ENCODE measurements at places on chromosomes 12 and 14.

DNA sequence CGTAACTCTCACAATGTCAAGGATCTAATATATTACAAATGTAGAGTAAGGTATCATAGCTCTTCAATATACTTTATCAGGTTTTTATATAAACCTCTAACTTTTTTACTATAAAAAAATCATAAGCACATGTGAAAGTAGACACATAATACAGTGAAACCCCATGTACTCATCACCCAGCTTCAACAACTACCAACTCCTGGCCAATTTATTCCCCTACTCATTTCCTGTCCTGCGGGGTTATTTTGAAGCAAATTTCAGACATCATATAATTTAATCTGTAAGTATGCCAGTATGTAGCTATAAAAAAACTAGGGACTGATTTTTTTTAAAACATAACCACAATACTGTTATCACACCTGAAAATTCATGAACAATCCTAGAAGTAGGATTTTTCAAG is 47.7 kb downstream of the NOPCHAP1 start:
- DNase-seq, result no peak

DNA sequence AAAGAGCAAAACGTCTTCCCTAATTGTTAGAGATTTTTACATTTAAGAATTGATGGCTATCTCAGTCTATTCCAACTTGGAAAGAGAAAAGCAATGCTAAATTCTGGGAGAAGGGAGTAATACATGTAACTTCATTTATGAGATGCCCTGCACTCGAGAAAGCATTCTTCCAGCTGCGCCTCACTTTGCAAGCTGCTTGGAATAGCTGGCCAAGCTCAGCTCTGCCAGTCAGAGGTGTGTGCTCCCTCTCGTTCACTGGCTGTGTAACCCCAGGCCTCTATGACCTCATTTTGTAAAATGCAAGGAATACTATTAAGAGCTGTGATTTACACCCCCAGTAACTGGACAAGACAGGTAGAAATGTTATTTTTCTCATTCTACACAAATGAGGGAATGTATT is 79.1 kb downstream of the OTX2 start:
- no peak for DNase-seq

- DNase-seq, result no peak
These were observed 94.6 kb downstream of the TMEM30B start for GRCh38 chr14:61186341-61187195.

DNA sequence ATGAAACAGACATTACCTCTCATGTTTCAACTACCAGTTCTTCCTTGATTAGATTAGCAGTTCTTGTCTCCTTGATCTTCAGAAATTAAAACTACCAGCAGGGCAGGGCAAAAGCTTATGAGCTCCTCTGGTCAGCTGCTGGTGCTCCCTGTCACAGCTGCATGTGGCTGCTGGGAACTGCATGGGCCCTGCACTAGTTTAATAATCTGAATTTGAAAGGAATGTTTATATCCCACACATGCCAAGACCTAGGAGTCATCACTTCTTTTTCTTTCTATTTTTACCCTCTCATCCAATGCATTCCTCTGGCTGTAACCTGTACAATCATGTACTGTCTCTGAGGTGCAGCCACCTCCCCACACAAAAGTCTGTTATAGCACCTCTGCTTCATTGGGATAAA is 73.9 kb downstream of the ARMH4 start:
- DNase-seq, result no peak

DNA sequence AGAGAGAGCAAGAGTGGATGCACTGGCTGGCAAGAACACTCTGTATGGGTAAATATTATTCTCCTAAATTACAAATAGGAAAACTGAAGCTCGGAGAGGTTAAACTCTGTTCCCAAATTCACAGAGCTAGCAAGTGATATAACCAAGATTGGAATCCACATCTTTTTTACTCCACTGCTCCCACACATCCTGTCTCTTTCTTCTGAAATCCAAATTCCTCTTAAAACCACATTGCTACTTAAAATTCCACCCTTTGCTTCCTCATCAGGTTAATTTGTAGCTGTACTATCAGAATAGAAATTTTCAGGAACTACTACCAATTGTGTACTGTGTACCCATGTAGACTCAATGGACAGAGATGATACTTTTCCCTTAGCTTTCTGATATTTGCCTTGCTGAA is 74.4 kb downstream of the ARMH4 start:
- DNase-seq, result no peak

DNA sequence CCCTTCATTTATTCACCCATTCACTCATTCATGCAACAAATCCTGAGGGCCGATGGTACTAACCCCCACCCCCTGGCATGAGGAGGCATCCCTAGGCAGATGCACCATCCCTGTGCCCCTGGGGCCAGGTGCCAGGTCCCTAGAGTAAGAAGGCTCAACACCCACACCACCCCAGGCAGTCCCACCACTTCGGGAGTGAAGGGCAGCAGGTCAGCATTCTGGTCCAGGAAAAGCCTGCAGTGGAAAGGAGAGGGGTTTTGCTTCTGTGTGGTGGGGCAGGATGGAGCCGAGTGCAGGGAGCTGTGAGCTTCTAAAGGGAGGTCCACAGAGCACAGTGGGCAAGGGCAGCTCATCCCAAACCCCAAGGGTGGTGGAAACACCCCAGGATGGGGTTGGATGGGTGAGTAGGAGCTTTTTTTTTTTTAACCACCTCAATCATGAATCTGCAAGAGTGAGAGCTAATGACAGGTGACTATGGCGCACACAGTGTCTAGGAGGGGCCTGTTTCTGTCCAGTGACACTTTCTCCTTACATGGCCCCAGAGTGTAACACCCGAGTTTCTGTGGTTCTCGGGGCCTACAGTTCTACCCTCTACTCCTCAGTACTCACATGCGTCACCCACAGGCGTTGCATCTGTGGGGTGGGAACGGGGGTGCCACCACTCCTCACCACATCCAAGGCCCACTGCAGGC is 414.3 kb downstream of the TMEM121 start:
- DNase-seq, result no peak

DNA sequence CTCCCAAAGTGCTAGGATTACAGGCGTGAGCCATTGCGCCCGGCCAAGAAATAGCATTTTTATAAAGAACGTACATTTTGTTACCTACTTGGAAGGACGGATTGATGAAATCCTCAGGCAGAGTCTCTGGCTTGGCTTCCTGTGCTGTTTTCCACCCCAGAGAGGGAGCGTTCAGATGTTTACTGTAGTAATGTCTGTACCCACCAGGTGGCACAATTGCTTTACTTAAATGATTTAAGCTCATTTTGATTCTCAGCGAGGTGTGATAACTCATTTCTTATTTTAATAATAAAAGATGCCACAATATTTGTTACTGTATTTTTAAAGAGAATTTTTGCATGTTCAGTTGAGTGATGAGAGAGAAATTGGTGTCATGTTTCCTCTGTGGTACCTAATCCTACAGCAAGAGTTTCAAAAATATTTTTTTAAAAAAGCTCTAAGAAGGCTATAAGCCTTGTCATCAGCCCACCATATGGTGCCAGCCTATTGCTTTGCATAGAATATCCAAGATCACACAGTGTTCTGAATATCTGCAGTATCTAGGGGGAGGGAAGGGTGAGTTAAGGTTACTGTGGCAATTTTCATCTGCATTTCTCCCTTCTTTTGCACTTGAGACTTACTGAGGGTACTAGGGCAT is 82.6 kb upstream of the TRAF3 start:
- peak; percentile 66 for DNase-seq

GRCh38 chr12:215116-215515 is 1.2 kb upstream of the SLC6A12 start:
- DNase-seq, result no peak

- no peak for DNase-seq
These were observed 110.0 kb downstream of the ATP23 start for GRCh38 chr12:58051378-58051777.

DNA sequence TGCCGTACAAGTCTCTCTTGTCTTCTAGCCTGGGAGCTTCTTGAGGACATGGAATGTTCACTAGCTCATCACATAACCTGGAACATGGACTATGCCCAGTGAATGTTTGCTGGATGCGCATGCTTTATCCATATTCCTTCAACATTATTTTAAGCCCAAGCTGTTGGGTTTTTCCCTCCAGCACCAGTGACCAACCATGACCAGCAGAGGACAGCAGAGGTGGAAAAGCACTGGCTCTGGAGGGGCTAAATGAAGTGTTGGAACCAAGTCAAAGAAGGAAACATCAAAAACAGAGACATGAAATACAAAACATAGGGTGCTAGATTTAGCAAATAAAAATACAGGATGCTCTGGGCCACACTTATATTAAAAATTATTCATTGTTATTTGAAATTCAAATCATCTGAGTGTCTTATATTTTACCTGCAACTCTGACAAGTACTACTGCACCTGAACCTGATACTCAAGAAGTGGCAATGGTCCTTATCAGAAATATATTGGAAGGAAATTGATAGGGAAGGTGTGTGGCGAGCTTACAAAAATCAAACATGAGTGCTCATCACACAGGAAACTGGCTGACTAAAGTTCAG is 23.1 kb upstream of the HELB start:
- peak; percentile 40 for DNase-seq

DNA sequence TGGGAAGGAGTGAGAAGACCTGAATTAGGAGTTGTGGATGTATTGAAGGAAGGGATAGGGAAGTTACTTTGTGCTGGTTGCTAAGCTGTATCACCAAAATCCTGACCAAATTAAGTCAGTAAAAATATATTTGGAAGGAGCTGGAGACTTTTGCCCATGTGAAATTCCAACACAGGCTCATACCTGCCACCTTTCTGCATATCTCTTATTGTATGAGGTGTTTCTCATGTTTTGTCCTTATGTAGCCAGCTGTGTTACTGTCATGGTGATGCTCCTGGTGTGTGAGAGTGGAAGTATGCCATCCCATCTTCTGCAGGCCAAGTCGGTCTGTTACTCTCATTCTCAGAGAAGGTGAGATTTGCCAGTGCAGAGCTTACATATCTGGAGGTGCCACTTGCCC is 29.4 kb upstream of the RNU6-8 start:
- DNase-seq, result no peak

Measured in endothelial cell (in vitro differentiated cells).